ENCODE measurements at places on chromosomes 16 and 17.

DNA sequence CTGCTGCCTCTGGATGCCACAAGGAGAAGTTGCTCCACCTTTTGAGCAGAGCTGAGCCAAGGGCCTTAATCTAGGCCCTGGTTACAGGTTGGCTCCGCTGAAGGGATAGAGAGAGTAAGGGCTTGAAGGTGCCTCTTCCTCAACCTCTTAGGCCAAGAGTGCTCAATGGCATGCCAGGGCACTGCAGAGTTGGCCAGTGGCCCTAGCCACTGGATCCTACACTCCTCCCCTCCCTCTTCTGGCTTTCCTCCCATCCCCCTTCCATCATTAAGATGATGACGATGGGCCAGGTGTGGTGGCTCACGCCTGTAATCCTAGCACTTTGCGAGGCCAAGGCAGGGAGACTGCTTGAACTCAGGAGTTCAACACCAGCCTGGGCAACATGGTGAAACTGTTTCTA, 50.5 kb downstream of the MYO18A start:
- no peak for DNase-seq

DNA sequence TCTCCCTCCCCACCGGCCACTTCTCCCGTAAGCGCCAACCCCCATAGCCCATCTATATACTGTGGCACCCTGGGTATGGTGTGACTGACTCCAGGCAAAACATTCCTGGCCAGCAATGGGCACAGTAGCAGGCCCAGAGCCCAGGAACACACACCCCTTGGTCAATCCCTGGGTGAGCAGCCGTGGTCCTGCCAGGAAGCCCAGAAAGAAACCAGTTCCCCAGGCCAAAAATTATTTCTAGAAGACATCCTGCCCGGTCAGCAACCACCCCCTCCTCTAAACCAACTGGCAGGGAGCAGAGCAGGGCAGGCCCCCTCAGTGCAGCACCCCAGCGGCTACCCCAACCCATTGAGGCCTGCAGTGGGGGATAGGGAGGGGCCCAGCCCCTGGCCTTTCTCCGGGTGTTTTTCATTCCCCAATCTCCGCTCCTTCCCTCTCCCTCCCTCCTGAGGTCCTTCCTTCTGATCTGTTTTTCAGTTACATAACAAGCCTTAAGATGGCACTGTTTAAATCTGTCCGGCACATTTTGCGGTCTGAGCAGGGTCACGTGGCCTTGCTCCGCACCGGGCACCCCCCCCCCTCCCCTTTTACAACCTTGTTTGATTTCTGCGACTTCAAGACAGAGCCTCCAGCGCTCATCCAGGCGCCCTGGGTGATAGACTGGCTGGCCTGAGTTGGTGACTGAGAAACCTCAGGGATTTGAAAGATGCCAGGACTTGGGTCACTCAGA, 2.0 kb downstream of the NPTX1 start:
- DNase-seq, result peak; percentile 88

DNA sequence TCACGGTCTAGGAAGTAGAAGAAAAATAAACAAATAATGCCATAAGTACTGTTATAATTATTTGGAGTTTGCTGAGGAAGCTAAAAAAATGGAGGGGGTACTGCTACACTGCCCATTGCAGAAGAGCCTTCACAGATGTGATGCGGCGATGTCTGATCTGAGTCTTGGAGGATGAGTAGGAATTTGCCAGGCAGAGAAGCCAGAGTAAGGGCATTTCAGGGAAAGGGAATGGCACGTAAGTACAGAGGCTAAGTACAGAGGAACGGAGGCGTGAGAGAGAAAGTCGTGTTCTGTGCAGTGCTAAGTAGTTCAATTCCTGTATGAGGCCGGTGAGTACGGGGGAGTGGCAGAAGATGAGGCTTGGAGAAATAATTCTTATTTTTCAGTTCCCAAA, 741 bp upstream of the GRB2 start:
- DNase-seq, result peak; percentile 79

DNA sequence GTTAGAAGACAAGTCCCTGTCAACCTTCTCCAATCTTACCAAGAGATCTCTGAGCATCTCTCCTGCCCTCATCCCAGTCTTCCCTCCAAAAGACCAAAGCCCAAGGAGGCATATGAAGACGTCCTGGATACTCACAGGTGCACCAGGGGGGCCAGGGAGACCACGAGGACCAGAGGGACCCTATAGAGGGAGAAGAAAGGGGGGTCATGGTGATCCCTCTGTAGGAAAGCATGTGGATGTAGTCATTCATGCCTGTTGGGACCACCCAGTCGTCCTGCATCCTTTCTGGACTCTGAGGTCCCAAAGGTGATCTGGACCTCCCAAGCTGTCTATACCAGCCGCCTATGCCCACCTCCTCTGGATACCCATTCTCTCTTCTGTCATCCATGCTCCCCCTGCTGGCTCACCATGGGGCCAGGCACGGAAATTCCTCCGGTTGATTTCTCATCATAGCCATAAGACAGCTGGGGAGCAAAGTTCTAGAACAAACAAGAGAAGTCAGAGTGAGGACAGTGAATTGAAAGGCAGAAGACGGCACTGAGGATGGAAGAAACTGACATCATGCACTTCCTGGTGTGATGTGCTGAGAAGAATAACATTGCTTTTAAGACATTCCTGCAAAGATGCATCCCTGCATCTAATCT, 3.3 kb downstream of the COL1A1 start:
- DNase-seq, result peak; percentile 79

GRCh38 chr17:42405963-42406495, 17.0 kb downstream of the CAVIN1 start:
- peak; percentile 74 for DNase-seq

- no peak for DNase-seq
These were observed 17.2 kb downstream of the MSI2 start for GRCh38 chr17:57273490-57273889.
